Stomach (tissue), 19 donors: ENCODE measurements at places on chromosomes 1 and 21. TPM values are rescaled to one million over a fixed set of nuclear protein-coding genes. Genes with fewer than 3 reads are reported as not detected.

DNA sequence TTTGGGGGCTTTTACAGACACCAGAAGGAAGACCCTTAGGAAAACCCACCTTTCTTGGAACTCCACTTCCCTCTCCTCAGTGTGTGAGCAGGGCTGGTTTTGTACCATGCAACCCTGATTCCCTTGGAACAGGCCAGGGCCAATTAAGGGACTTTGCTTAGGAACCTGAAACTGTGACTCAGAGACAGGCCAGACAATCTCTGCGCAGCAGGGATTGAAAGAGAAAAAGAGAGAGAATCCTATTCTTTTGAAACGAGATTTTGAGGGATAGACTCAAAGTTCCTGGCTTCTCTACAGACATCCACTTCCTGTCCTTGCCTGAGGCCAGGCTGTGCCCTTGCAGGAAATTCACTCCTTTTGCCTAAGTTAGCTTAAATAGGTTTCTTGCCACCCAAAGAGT is 23.1 kb upstream of the C1orf198 start:
- DNase-seq = no peak
- H3K27ac ChIP-seq = no peak overlapping the region
- no peaks in the 10 kb centered on the region for H3K4me1 ChIP-seq
- no peaks in the 10 kb centered on the region for H3K36me3 ChIP-seq

DNA sequence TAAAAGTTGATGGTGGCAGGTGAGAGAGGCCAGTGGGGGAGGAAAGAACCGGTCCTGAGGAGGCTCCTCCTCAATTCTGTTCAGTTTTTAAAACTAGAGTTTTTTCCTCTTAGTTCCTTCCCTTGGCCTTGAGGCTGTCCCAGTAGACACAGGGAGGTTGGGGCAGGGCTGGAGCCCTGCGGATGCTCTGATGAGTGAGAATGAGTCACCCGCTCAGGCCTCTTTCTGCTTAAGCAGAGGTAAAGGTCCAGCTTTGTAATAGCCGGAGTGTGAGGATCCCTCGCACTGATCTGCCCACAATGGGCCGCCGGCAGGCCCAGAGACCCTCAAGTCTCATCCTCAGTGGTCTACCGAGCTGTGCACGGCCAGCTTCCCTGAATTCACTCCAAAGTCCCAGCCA is 49.6 kb upstream of the IRF2BP2 start:
- no peaks in the 10 kb centered on the region for H3K36me3 ChIP-seq
- no peaks in the 10 kb centered on the region for H3K27me3 ChIP-seq
- no peak overlapping the region for H3K4me3 ChIP-seq
- H3K27ac ChIP-seq = no peak overlapping the region

DNA sequence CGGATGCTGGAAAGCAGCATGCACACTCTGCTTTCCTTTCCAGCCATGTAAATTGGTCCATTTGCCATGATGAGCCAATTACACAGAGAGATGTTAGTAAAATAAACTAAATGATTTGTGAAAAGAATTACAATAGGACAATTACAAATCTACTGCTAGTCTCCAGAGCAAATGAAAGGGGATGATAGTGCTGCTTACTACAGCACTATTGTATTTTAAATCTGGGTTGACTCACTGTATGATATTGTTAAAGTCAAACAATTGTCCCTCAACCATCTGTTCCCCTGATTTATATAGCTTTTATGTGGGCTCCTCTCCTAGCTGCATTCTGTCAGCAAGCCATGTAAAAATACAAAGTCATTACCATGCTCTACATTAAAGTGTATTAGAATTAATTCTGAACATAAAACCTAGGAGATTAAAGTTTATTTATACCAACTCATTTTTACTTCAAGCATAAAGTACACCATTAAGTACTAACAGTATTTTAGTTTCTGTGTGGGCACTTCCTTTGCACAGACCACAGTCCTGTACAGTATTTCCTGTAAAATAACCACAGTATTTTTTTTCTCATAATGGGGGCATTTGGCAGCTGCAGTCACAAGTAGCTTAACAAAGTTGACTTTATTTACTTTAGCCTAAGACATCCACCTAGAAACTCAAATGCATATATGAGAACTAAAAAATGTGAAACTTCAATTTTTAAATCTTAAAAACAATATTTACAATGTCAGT is 135.8 kb downstream of the VAV3 start:
- H3K4me3 ChIP-seq = no peak overlapping the region
- H3K27me3 ChIP-seq = no peaks in the 10 kb centered on the region
- no peaks in the 10 kb centered on the region for H3K36me3 ChIP-seq
- no peak overlapping the region for H3K27ac ChIP-seq
- no peak for DNase-seq

- H3K27ac ChIP-seq = no peak overlapping the region
- DNase-seq = peak; percentile 62
- H3K27me3 ChIP-seq = no peaks in the 10 kb centered on the region
- H3K36me3 ChIP-seq = peaks cover 48% of the 10 kb centered on the region
These were observed 55.4 kb downstream of the EPRS1 start for GRCh38 chr1:219990782-219991510.

Gene SLFNL1
- polyA plus RNA-seq = not detected

DNA sequence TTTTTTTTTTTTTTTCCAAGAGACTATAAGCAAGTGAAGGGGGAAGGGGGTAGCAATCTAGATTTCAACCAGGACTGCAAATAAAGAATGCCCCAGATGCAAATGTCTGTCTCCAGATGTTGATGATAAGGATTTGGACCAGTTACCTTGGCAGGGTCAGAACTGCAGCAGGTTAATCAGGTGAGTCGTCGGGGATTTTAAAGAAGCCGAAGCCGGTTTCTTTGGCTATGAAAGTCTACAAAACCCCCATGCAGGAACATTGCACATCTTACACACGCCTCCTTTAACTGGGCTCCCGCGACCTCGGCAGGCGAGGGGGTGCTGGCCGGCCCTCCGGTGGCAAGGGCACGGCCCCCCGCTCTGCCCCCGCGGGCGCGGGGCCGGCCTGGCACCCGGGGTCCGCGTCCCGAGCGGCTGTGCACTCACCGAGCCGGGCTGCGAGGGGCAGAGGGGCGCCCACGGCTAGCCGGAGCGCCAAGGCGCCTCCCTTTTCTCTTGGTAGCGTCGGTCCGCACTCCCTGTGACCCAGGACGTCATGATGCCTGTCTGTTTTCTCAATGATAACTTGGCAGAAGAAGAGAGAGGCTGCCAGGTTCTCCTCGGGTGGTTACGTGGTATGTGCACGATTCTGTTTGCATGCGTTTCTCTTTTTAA is 366.3 kb upstream of the ESRRG start:
- DNase-seq = no peak
- H3K4me1 ChIP-seq = peaks cover 10% of the 10 kb centered on the region
- H3K27me3 ChIP-seq = no peaks in the 10 kb centered on the region
- H3K4me3 ChIP-seq = peak overlapping the region; percentile 57

- H3K27ac ChIP-seq = peak overlapping the region; percentile 73
- H3K4me3 ChIP-seq = no peak overlapping the region
- peaks cover 8% of the 10 kb centered on the region for H3K4me1 ChIP-seq
- DNase-seq = no peak
- no peaks in the 10 kb centered on the region for H3K27me3 ChIP-seq
These were observed 6.3 kb downstream of the PTGFRN start for GRCh38 chr1:116916002-116916401.

GRCh38 chr21:42093991-42094421 is 22.9 kb downstream of the UMODL1 start:
- peak; percentile 48 for DNase-seq
- no peaks in the 10 kb centered on the region for H3K4me1 ChIP-seq
- peaks cover 20% of the 10 kb centered on the region for H3K27me3 ChIP-seq
- H3K27ac ChIP-seq = no peak overlapping the region
- H3K36me3 ChIP-seq = no peaks in the 10 kb centered on the region
- no peak overlapping the region for H3K4me3 ChIP-seq

DNA sequence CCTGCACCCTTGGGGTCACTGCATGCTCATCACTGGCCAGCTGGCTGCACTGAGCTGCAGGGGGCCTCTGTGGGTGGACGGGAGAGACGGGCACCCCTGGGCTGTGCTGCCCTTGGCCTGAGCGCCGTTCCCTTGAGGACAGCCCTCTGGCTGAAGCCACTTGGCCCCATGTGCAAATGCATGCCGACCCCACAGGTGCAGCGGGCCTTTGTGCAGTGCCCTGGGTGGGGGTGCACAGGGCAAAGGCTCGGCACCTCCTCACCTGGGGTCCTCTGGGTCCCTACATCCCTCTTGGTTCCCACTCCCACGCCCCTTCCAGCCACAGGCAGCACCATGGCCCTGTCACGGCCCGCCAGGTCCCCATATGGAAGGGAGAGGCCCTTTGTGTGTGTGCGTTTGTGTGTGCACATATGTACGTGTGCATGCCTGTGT is 41.3 kb downstream of the COQ8A start:
- H3K36me3 ChIP-seq = peaks cover 92% of the 10 kb centered on the region
- H3K27ac ChIP-seq = no peak overlapping the region
- peaks cover 31% of the 10 kb centered on the region for H3K4me1 ChIP-seq

Gene TEKT2
- polyA plus RNA-seq = 0.76 TPM

- no peaks in the 10 kb centered on the region for H3K36me3 ChIP-seq
- DNase-seq = no peak
- no peak overlapping the region for H3K4me3 ChIP-seq
- no peak overlapping the region for H3K27ac ChIP-seq
These were observed 20.2 kb downstream of the PHGDH start for GRCh38 chr1:119731741-119732430.

Gene PLA2G2D
- polyA plus RNA-seq = not detected

Gene PDZK1IP1
- polyA plus RNA-seq = 169 TPM

Gene OXCT2
- 0.53 TPM for polyA plus RNA-seq

DNA sequence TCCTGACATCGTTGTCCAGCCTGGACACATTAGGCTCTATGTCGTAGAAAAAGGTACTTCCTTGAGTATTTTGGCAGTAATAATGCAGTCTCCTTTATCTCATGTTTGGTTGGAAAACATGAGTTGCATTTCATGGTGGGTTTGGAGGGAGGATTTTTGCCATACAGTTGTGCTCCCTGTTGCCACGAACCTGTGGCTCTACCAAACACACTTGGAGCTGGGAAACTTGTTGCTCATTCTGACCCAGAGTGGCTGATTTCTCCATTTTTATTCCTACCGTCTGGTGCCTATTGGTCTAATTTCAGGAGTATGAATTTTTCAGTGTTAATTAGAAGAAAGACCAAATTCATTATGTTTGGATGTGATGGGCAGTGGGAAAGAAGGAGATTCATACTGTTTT is 50.7 kb downstream of the MPZL1 start:
- H3K4me1 ChIP-seq = no peaks in the 10 kb centered on the region
- peaks cover 82% of the 10 kb centered on the region for H3K36me3 ChIP-seq
- no peak overlapping the region for H3K4me3 ChIP-seq

GRCh38 chr1:188668083-188668482 is 1809.6 kb downstream of the BRINP3 start:
- H3K4me1 ChIP-seq = no peaks in the 10 kb centered on the region
- no peaks in the 10 kb centered on the region for H3K27me3 ChIP-seq
- no peaks in the 10 kb centered on the region for H3K36me3 ChIP-seq
- no peak for DNase-seq
- H3K27ac ChIP-seq = no peak overlapping the region

DNA sequence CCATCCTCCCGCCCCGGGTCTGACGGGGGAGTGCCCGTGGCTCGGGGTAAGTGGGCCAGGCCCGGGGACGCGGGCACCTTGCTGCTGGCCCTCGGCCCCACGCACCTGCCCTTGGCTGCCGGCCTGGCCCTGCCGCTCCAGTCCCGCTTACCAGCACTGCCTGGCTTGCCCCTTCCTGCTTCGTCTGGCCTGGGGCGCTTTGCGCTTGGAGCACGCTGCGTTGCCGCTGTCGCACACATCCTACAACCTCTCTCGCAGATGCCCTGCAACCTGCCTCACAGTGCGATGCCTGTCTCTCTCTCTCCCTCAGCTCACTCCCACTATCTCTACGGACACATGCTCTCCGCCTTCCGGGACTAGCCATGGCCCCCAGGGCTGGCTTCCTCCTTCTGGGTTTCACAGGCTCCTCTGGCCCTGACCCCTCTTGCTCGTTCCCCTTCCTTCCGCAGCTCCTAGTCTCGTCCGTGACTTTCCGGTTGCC is 9.7 kb downstream of the MYOG start:
- peaks cover 11% of the 10 kb centered on the region for H3K4me1 ChIP-seq
- H3K27ac ChIP-seq = no peak overlapping the region
- H3K4me3 ChIP-seq = peak overlapping the region; percentile 16
- peaks cover 53% of the 10 kb centered on the region for H3K27me3 ChIP-seq

DNA sequence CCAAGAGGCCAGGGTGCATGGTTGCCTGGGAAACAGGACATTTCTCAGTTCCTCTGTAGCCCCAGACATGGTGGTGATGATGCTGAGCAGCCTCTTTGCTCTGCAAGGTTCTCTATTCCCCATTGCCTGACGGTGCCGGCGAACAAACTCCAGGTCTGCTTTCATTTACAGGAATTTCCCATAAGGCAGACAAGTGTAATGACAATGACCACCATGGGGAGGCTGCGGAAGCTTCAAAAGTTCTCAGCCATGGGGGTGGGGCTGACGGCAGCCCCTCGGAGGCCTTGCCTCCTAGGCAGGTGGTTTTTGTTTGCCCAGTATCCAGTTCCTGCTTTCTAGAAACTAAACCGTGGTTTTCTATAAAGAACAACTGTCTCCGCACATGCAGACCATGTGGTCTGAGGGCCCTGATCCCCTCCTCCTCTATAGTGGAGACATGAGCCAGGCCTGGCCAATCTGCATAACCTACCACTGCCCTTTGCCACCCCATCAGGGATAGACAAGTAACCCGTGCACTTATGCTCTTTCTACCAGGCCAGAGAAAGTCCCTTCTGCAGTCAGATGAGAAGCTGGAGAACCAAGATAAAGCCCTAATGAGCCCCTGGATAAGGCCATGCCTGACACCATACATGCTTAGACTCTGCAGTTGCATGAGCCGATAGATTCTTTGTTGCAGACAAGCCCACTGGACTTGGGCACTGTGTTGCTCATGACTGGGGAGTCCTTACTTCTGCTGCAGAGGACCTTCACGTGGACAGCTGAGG is 54.1 kb downstream of the LDLRAD2 start:
- peaks cover 20% of the 10 kb centered on the region for H3K4me1 ChIP-seq
- H3K27me3 ChIP-seq = no peaks in the 10 kb centered on the region
- no peak overlapping the region for H3K27ac ChIP-seq
- DNase-seq = no peak
- no peak overlapping the region for H3K4me3 ChIP-seq
- peaks cover 81% of the 10 kb centered on the region for H3K36me3 ChIP-seq

GRCh38 chr1:210250998-210251679 is 18.5 kb downstream of the SERTAD4 start:
- peaks cover 23% of the 10 kb centered on the region for H3K4me1 ChIP-seq
- H3K27me3 ChIP-seq = peaks cover 10% of the 10 kb centered on the region
- peak overlapping the region; percentile 61 for H3K4me3 ChIP-seq
- DNase-seq = peak; percentile 63

Gene LIN28A
- not detected for polyA plus RNA-seq

Gene KRTAP10-3
- not detected for polyA plus RNA-seq

DNA sequence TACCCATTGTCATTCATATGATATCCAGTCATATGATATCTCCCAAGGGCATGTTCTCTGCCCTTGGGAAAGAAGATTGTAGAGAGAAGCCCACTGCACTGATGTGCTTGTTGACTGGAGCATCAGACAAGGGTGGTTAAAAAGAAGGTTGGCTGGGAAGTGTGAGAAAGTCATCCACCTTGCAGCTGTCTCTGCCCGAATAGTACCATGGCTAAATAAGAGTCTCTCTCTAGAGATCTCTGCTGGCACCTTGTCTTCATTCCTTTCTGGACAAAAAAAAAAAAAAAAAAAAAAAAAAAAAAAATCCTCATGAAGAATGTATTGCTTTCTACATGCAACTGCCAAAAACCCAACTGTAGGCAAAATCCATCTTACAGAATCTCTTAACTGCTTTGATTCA is 349.7 kb upstream of the ESRRG start:
- no peaks in the 10 kb centered on the region for H3K36me3 ChIP-seq
- H3K4me3 ChIP-seq = no peak overlapping the region
- DNase-seq = no peak
- H3K27me3 ChIP-seq = no peaks in the 10 kb centered on the region

Gene SRSF11
- polyA plus RNA-seq = 436 TPM
